ENCODE measurements at places on chromosomes 6 and 20. TPM values are rescaled to one million over a fixed set of nuclear protein-coding genes. Genes with fewer than 3 reads are reported as not detected.

GNAS-AS1 gene
- total RNA-seq = 1.2 TPM

- no peak overlapping the region for H3K4me3 ChIP-seq
- no peak for DNase-seq
Observed at GRCh38 chr6:167669553-167669849, 157.2 kb upstream of the AFDN start.

- no peak within 1 kb of the TSS for H3K4me3 ChIP-seq
- no peaks in the 10 kb centered on the region for H3K36me3 ChIP-seq
- H3K27me3 ChIP-seq = no peaks in the 10 kb centered on the region
- peak; percentile 89 for DNase-seq
Observed at GRCh38 chr20:23086056-23086566, at the start of gene CD93. TSS of gene CD93 (minus strand) at chr20:23086324. CDS start at chr20:23086192, 132 bp downstream.

PPP1R14C gene
- total RNA-seq = 0.18 TPM

GRCh38 chr6:52261229-52261628, 16.9 kb upstream of the IL17F start:
- H3K4me3 ChIP-seq = no peak overlapping the region
- H3K4me1 ChIP-seq = no peaks in the 10 kb centered on the region
- no peak overlapping the region for H3K27ac ChIP-seq
- peaks cover 6% of the 10 kb centered on the region for H3K36me3 ChIP-seq
- H3K27me3 ChIP-seq = no peaks in the 10 kb centered on the region

- no peaks in the 10 kb centered on the region for H3K27me3 ChIP-seq
- no peak for DNase-seq
- H3K27ac ChIP-seq = no peak overlapping the region
Observed at GRCh38 chr6:38646166-38646878, 6.6 kb upstream of the BTBD9 start.

- no peak overlapping the region for H3K27ac ChIP-seq
- no peaks in the 10 kb centered on the region for H3K27me3 ChIP-seq
- H3K4me1 ChIP-seq = no peaks in the 10 kb centered on the region
- DNase-seq = no peak
- H3K36me3 ChIP-seq = no peaks in the 10 kb centered on the region
- H3K4me3 ChIP-seq = no peak overlapping the region
Observed at GRCh38 chr20:50271176-50271575, 80.5 kb downstream of the CEBPB start.

HTR1B gene
- total RNA-seq = 6.6 TPM

RUNX2 gene
- 5.4 TPM for total RNA-seq

- no peak for DNase-seq
- no peaks in the 10 kb centered on the region for H3K36me3 ChIP-seq
Observed at GRCh38 chr6:96852605-96853004, 15.3 kb upstream of the GPR63 start.

PAX1 gene
- total RNA-seq = not detected

DNA sequence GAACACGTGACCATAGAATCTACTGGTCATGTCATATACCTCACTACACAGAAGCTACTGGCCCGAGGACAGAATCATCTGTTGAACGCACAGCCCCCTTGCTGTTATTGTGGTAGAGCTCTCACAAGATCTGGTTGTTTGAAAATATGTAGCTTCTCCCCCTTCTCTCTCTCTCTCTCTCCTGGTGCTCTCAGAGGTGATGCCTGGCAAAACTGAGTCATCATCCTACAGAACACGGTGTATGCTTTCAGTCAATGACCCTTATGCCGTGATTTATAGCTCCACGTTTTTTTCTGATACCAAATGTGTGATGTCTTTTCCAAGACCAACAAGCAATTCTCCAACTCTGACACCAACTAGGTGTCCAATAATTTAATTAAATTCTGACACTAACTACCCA, 13.0 kb upstream of the RBM24 start:
- no peaks in the 10 kb centered on the region for H3K4me1 ChIP-seq
- no peaks in the 10 kb centered on the region for H3K36me3 ChIP-seq
- H3K27ac ChIP-seq = no peak overlapping the region
- H3K4me3 ChIP-seq = no peak overlapping the region

SPATS1 gene
- total RNA-seq = not detected

DNA sequence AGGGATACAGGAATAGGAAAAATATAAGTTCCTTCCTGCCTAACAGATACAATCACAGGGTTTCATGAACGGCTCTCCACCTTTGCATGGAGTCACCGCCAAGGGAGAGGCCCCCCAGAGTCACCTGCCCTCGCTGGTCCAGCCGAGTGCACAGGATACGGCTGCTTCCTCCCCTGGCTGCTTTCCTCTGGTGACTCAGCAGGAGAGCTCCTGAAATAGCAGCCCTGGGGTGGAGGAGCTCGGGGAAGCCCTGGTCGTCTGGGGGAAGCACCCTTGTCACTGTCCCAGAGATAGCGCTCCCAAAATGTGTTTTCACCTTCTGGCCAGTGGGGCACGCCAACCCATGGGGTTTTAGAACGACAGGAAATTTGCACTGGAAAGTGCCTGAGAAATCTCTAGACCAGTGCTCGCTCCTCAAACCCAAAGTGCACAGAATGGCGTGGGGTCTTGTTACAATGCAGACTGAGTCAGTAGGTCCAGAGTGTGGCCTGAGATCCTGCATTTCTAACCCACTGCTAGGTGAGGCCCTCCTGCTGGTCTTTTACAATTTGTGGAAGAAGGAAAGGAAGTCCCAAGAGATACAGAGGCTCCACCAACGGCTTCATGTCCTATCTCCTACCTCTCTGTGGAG, 35.9 kb upstream of the FAM50B start:
- H3K36me3 ChIP-seq = no peaks in the 10 kb centered on the region
- no peak overlapping the region for H3K27ac ChIP-seq
- peak; percentile 86 for DNase-seq
- H3K27me3 ChIP-seq = no peaks in the 10 kb centered on the region

CCDC170 gene
- total RNA-seq = 1.4 TPM

DNA sequence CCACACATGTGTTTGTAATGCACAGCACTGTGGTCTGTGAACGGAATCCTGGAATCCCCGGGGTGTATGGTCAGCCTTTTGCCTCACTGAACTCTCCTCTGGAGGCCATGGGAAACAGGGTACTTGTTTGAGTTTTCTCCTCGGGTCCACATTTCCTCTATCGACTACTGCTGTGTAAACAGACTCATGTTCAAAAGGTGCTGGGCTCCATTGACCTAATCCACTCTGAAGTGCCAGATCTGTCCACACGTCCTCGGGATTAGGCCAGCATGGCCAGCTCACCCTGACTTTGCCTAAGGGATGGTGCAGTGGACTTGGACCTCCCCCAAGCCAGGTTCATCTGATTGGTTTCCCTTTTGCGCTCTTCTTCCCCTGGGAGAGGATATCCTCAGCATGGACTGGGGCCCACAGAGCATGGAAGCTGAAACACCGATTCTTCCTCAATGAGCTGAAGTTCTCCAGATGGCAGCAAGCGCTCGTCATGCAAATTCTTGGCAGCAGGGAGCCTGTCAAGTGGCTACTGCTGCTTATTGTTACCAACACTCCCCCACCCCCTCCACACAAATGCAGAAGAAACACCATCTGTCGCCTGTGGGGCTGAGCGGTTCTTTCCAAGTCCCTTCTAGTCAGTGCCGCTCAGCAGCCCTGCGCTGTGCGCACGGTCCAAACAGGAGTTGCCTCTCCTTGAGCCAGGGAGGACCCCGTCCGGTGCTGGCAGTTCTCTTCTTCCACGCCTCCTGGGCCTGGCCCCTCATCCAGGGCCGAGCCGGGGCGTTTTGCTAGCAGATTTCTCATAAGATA, 292.6 kb upstream of the MARCKS start:
- H3K27ac ChIP-seq = no peak overlapping the region
- H3K4me1 ChIP-seq = no peaks in the 10 kb centered on the region
- H3K27me3 ChIP-seq = no peaks in the 10 kb centered on the region
- peak; percentile 83 for DNase-seq
- no peaks in the 10 kb centered on the region for H3K36me3 ChIP-seq

ULBP3 gene
- total RNA-seq = 0.75 TPM

DNA sequence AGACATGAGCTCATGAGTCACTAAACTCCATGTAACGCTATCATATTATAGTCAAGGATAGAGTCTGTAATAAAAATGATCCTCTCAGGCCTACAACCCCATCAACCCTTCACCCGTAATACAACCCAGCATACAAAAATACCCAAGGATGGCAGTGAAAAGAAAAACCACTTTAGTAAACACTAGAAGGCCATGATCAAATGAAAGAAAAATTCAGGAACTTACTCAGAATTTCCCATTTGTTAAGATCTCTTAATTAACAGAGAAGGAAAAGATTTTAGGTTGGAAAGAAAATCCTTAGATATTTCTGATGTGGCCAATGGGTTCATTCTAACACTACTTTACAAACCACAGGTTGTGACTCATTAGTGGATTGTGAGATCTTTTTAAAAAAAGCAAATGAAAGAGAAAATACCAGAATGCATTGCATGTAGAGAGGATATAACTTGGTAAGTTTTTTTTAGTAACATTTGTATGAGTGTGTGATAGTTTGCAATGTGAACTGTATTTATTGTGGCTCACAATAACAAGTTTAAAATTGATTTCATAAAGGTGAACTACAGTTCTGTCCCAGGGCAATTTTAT, 8.0 kb upstream of the UBE2J1 start:
- no peak overlapping the region for H3K4me3 ChIP-seq
- no peaks in the 10 kb centered on the region for H3K27me3 ChIP-seq
- no peaks in the 10 kb centered on the region for H3K4me1 ChIP-seq
- no peak overlapping the region for H3K27ac ChIP-seq
